ENCODE measurements at places on chromosomes 5 and 9.

DNA sequence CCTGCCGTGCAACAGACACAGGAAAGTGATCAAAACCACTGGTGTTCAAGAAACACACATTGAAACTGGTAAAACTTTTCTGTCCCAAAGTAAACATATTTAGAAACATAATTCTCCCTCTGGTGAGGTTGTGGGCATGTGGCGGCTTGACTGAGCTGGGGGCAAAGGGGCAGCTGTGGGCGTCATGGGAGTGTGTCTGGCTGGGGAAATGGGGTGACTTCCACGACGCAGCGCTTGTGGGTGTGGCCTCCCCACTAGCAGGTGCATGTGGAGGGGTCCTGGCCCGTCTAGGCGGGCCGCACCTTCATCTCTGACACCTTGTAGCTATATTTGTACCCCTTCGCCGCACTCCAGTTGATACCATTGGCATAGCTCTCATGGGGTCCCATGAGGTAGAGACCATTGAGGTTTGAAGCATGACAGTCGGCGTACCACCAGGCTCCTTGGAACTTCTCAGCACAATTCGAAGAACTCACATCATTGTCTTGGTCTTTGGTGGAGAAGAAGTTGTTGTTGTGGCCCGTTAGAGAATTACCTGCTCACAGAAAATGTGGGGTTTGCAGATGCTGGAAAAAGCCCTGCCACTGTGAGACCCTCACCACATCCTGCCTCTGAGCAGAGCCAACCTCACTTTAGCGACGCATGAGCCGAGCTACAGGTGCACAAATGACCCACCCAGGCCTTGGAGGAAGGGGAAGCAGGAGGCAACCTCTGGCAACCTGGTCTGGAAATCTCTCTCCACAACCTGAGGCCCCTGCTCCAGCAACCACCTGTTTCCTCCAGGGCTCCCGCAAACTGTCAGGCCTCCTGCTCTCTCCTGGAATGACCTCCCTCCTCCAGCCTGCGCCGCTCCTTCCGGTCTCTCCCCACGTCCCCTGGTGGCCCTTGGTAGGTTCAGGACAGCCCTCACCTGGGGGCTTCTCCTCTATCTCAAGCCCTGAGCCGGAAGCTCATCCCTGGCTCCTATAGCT is 7.9 kb downstream of the FCN1 start:
- DNase-seq: no peak

DNA sequence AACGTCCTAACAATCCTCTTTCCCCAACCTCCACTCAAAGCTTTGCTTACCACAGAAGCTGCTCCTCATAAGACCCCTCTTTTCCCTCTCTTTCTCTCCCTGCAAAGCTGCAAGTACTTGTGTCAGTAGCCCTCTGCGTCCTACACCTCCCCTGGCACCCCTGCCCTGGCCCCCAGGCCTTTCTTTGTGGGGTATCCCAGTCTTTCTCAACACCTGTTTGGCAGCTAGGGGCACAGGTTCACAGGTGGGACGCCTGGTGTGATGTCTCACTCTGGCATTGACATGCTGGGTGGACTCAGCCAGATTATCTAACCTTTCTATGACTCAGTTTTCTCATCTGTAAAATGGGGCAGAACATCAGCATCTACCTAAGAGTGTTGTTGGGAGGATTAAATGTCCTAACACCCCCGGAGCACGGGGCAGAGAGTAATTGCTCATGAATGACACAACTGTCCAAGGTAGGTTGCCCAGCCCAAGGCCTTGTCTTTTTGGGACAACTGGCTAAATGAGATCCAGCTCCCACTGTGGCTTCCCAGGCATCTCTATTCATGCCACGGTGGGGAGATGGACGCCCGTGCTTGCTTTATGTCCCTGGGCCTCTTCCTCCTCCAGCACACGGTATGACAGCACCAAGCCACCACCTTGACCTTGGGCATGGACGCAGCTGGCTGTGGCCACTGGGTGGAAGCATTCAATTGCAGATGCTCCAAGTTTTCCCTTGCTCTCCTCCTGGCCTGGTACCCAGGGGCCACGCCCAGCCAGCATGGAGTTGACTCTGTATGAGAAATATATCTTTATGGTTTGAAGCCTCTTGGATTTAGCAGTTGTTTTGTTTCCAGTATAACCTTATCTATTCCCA is 190.4 kb downstream of the RGS3 start:
- DNase-seq: no peak

DNA sequence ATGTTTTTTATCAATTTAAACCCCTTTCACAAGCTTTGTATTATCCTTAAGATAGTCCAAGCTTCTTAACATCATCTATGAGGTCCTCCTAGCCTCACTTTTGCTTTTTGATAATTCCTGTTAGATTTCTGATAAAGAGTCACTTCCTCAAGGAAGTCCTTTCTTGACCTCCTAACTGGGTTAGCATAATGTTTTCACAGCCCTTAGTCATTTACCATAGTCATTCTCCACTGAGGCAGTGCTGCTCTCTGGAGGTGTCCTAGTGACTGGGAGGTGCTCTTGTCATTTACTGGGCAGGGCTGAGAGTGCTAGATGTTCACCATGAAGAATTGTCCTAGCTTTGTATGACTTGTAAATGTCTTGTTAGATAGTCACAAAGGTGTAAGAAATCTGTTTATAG is 26.4 kb downstream of the TNPO1 start:
- no peak for DNase-seq

GRCh38 chr9:33106827-33107621 is 30.6 kb upstream of the SMU1 start:
- DNase-seq: no peak

DNA sequence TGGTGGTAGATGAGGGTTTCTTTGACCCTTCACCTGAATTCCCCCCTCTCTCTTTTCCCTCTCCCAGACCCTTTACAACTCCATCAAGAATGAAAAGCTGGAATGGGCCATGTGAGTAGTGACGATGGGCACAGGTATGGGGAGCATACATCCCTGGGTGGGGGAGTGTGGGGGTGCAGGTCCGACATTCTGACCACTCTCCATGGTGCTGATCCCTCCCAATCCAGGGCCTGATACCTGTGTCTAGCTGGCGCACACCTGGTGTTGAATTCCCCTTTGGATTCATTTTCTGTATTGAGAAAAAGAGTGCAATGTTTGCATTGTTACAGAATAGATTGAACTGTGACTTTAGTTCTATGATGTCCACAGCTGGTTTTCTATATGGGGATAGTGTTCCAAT is 40.0 kb downstream of the PSD2 start:
- no peak for DNase-seq

GRCh38 chr5:111779260-111779921 is 22.4 kb upstream of the NREP start:
- no peak for DNase-seq

GRCh38 chr5:134524826-134525682 is at the start of gene JADE2:
TSS of gene JADE2 (plus strand) at chr5:134525670. CDS start at chr5:134535858, 10,188 bp downstream.
- no peak for DNase-seq

GRCh38 chr5:97624886-97625285 is 441.8 kb upstream of the RIOK2 start:
- DNase-seq: no peak

DNA sequence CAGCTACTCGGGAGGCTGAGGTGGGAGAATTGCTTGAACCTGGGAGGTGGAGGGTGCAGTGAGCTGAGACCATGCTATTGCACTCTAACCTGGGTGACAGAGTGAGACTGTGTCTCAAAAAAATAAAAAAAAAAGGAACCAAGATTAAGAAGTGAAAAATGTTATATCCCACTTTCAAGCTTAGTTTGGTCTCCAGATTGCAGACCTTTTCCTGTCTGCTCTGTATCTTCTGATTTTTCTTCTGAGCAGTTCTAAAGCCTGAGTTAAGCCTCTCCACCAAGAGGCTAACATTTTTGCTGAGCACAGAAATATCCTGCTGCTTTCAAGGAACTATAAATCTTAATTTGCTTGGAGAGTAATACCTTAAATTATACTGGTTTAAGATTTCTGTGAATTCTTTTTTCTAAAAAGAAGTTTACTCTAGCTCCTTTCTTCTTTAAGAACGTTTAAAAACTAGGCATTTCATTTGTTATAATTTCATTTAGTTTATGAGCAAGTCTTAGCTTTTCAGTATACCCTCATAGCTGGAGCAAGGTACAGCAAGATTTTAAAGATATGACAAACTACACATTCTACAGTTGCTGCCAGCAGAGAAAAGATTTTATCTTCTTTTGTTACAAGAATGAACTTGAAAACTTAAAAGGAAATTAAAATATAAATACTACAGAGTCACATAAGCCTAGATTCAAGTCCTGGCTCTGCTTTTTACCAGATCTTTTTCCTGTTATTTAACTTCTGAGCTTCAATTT is 55.0 kb downstream of the GARNL3 start:
- DNase-seq: no peak

- DNase-seq: no peak
Observed at GRCh38 chr5:172082180-172082579, 75.7 kb upstream of the FBXW11 start.

GRCh38 chr5:149581931-149582768 is 852 bp downstream of the ARHGEF37 start:
- DNase-seq: no peak

DNA sequence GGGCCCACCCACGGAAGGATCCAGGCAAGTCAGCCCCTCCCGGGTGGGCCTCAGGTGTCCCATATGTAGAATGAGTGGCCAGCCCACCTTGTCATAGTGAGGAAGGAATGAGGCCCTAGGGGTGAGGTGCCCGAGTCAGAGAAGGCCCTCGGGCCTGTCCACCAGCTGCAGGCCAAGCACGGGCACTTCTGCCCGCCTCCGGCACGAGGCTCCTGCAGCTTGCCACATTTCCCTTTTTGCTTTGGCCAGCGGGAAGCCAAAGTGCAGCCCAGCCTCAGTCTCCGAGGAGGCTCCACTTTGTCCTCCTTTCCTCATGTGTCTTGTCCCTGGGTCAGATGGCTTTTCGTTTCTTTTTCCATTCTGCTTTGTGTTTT is 72.9 kb downstream of the PSMB7 start:
- DNase-seq: no peak

DNA sequence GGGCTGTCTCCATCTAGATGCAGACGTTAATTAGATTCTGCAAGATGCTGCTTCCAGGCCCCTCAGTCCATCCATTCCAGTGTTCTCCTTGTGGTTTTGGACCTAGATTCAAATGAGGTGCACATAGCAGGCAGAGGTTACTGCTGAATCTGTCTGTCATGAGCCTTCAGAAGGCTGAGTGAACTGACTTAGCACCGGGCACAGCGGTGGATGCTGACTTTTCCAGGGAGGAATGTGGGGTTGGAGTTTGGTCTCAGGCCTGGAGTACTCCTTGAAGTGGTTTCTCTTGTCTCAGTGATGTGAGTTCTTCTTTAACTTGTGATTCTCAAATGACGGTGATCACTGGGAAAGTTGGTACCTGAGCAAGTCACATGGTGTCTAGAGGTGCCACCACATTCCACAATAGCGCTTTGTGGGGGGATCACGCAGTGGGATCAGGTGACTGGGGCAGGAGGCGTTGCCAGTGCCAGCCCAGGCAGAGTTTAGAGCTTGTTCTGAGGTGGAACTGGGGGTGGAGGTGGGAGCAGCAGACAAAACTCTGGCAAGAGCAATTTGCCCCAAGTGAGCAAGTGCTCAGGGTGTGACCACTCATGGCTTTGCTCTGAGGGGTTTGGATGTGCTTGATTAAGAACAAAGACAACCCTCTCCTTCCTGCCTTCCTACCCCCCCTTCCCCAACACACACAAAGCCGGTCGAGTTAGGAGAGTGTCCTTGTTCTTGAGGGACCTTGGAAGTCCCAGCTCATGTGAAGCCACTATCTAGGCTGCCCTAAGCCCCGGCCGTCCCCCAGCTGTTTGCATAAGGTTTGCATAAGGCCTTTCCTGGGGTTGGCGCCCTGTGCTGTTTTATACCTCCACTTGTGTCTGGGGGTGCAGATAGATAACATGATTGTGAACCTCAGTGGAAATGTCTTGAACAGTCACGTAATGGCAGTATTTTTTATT is 25.1 kb downstream of the JADE2 start:
- no peak for DNase-seq

DNA sequence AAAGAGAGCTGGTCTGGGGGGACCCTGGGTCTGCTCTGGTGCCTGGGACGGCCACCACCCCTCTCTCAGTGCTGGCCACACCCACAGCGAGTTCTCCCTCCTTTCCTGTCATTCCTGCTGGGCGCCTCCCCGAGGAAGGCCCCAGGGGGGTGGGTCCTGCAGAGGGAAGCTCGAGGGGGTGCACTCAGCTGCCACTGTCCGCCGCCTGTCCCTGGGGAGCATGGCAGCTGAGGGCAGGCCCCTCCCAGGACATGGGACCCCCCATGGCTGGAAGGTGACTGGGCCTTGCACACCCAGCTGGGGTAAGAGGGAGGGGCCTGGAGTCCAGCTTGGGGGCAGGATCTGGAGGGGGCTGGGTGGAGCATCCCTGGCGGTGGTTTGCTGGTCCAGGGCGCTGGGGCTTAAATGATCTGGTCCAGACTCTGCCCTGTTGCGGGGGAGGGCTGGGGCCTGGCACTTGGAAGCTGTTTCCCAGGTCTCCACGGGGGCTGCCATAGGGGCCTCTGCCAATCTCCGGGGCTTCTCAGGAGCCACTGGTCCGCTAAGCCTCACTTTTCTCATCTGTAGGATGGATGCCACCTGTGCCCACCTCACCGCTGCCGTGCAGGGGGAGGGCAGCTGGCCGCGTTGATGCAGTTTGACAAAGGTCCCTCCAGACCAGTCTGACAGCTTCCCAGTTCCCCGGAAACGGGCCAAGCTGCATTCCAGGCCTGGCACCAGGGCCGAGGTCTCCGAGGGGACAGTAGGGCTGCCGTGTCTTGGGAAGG is 6.0 kb upstream of the SLC2A6 start:
- no peak for DNase-seq

- DNase-seq: no peak
Observed at GRCh38 chr5:138054206-138054605, 21.3 kb upstream of the FAM13B start.

DNA sequence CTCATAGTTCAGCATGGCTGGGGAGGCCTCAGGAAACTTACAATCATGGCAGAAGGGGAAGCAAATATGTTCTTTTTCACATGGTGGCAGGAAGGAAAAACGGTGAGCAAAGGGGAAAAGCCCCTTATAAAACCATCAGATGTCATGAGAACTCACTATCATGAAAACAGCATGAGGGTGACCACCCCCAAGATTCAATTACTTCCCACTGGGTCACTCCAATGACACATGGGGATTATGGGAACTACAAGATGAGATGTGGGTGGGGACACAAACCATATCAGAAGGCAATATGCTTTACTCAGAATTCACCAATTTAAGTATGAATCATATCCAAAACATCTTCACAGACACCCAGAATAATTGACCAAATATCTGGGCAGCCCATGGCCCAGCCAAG is 19.7 kb downstream of the MAT2B start:
- DNase-seq: no peak

DNA sequence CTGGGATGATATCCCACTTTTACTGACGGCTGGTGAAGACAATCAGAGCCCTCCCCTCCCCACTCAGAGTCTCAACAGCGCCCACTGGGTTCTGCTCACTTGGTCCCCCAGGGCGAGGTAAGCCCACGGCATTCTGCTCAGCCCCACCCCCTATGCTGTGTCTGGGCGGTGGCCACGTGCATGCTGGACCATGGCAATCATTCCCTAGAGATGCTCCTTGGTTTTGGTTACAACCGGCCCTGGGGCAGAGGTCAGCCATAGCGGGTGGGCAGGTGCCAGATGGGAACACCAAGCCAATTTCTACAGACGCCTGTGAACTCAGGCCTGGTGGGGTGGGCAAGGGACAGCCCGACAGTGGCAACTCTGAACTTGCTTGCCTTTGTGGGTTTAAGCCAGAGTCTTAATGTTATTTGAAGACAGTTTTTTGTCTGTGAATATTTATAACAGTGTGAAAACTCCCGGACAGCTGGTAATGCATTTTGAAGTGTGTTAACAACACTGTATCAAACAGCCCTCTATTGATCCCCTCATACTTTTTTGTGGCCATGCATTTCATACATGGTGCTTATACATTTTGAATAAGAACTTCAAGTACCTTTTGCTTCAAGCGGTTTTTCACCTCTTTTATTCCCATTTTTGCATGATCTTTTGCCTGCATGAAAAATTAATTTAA is 94.2 kb downstream of the CRB2 start:
- no peak for DNase-seq

All from esophagus squamous epithelium (tissue), 5 donors.